ENCODE measurements at places on chromosomes 1 and 21.

GRCh38 chr1:157135646-157136045 is 2.5 kb downstream of the ETV3 start:
- DNase-seq, result no peak

GRCh38 chr21:45894450-45894825 is 87.1 kb upstream of the COL6A1 start:
- peak; percentile 93 for DNase-seq

DNA sequence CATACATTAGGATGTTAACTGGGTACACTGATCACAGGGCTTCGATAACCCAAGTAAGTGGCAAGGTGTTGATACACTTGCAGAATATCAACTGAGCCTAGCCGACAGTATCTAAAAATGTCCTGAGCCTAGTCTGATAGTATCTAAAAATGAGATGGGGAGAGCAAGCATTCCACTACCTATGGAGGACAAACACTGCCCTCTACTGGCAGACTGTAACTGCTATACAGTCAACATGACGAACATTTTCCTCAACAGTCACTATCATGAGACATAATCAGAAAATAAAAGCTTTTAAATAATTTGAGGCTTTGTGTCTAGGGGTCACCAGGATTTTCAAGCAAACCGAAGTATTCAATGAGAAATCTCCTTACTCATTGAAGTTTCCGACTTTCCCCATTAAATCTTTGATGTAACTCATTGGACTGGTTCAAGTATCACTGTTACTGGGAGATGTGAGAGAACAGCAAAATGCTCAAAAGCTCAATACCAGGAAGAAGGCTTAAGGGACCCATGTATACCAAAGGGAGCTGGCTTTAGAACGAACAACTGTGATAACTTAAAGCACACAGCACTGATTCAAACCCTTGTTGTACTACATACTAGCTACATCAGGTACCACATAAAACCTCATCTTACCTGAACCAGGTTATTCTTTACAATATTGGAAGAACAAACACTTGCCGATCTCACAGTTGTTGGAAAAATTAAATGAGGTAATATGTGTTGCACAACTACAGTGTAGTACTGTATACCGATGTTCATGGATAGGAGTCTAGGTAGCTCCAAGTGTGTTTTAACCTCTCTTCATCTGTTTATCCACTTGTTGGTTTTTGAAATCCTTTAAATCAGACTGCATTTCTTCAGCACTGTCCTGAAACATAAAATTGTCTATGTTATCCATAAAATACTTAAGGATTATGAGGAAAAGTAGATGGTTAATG is 31.1 kb upstream of the SLC45A3 start:
- DNase-seq, result peak; percentile 71

DNA sequence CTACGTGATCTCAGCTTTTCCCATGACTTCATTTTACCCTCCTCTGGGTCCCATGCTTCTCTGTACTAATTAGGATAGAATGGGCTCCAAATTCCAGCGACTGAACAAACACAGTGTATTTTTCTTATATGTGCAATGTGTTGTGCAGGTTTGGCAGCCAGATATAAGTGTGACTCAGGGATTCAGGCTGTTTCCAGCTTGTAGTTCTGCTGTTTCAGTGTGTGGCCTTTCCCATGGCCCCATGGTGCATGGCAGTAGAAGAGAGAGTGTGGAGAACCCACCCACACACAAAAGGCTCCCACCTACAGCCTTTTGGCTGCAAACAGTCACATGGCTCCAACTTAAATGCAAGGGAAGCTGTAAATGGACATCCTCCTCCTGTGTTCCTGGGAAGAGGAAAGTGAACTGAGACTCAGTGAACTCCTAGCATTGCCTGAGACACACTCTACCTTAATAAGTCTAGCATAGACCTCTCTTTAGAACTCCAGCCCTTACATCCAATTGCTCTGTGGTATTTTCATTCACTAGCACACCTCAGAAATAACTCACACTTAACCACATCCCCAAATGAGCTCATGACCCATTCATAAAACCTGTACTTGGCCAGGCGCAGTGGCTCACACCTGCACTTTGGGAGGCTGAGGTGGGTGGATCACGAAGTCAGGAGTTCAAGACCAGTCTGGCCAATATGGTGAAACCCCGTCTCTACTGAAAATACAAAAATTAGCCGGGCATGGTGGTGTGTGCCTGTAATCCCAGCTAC is 58.7 kb downstream of the KIAA0040 start:
- DNase-seq, result no peak

DNA sequence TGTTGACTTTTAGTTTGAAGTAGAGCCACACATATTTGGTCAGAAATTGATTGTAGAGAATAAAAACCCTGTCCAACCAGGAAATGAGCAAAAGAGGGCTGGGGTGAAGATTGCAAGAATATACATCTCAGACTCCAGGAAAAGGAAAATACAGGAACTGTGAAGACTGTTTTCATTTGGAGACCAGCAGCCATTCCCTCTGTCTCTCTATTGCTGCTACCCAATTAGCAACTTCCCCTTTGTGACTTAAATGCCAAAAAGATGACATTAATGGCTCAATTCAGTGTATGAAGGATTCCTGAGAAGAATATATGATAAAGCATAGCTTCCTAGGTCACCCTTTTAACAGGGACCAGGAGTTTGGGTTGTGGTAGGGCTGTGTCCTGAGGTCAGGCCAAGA is 31.6 kb upstream of the CEP350 start:
- no peak for DNase-seq

GRCh38 chr1:111599781-111600693 is 19.6 kb upstream of the RAP1A start:
- DNase-seq, result no peak

- DNase-seq, result no peak
Observed at GRCh38 chr1:3659093-3659492, 6.8 kb downstream of the TP73 start.

GRCh38 chr1:203147376-203147775 is 19.9 kb downstream of the ADORA1 start:
- DNase-seq, result no peak

DNA sequence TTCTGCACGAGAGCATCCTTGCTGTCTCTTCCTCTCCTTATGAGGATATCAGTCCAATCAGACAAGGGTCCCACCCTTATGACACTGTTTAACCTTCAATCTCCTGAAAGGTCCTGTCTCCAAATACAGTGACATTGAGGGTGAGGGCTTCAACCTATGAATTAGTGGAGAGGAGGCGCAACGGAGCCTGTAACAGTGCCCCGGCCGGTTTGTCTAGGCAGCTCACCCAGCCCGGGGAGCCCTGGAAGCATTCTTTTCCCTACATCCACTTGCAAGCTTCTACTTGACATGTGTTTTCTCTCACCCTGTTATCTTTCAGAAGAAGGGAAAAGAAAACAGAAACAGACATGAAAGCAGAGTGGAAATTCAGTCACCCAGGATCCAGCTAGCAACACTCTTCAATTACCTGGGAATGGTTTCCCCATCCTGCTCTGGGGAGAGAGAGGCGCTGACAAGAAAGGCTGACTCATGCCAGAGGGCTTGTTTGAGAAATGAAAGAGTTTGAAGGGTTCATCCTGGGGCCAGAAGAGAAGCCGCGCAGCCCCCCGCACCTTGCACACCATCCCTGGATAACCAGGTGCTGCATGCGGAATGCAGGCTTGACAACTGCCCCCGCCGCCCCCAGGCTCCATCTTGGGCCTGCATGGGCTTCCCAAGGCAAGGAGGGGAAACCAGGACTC is 394.9 kb downstream of the NPHP4 start:
- DNase-seq, result no peak

DNA sequence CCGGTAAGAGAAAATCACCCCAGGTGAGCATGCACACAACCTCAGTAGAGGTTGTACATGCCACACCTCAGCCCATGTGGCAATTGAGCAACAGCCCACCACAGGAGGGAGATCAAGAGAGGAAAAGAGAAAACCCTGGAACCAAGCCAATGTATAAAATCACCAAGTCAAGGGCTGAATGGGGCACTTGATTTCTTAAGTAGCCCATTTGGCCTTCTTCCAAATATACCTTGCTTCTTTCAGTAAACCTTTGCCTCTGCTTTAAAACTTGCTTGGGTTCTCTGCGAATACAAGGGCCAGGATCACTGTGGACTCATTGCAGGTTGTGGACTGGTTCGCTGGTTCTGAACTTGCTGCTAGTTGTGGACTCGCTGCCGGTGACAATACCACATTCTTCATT is 1814.0 kb downstream of the PLA2G4A start:
- DNase-seq, result no peak

GRCh38 chr1:230507236-230507635 is 81.1 kb upstream of the PGBD5 start:
- DNase-seq, result no peak

DNA sequence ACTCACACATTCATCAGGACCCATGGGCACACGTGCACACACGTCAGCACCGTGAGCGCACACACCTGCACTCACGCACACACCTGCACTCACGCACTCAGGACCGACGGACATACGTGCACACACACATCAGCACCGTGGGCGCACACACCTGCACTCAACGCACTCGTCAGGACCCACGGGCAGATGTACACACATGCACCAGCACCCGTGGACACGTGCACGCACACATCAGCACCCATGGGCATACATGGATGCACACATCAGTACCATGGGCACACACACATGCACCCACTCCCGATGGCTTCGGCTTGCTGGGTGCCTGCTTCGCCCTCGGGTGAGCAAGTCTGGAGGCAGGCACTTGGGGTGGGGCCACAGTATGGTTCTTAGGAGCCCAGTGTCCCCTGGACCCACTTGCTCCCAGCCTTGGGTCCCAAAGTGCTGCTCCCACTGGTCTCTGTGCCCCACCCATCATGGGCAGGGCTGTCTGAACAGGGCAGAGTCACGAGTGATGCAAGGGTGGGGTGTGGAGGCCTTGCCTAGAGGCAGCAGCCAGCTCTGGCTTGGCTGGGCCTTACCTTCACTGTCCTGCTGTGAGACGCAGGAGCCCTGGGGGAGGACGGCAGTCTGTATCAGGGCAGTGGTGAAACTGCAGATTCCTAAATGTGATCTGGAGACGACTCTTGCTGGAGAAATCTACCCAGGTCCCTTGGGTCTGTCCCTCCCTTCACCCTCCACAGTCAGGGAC is 49.8 kb downstream of the SKI start:
- peak; percentile 52 for DNase-seq

Measured in AG20443 (cell line).